Activated T-helper 9 cell treated with anti-CD3 and anti-CD28 coated beads, Interleukin-2, amount 50 U/mL, for 16 hours (primary cell): ENCODE measurements at places on chromosomes 11 and 22.

DNA sequence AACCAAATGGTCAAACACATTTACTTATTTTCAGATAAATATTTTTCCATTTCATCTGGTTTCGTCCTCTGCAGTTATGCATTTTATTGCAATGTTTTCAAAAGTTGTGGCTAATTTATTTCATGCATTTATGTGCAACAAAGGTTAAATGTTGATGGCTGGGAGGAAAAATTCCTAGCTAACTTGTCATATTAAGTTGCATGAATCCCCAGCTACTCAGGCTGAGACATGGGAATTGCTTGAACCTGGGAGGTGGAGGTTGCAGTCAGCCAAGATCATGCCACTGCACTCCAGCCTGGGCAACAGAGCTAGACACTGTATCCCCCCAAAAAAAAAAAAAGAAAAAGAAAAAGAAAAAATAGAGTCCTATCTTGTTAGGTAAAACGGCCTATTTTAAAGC, 1862.4 kb upstream of the RAG2 start:
- DNase-seq, result no peak

GRCh38 chr11:130403967-130404366, 24.4 kb downstream of the ADAMTS8 start:
- no peak for DNase-seq

DNA sequence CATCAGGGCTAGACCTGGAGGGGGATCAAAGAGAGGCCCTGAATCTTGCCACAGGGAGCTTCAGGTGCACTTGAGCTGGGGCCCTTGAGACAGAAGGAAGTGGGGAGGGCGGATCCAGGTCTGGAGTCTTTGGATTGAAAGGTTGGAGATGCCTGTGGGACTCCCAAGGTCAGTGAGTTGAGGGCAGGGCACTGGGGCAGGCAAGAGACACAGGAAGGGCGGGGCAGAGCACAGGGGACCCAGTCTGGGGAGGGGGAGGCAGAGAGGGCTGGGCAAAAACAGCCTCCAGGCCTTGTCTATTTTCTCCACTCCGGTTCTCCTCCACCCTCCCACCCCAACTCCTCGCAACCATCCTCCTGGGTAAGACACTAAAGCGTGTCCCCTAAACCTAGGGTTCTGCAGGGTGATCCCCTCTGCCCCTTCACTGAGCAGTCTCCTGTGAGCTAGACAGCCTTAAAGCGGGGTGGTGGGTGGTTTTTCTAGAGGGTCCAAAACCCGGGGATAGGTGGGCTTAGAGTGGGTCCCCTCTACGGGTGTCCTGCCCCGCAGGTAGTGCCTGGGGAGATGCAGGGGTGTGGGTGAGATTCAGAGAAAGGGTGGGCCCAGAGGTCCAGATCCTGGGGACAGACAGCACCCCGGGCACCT, 38.6 kb upstream of the CELSR1 start:
- no peak for DNase-seq

GRCh38 chr11:123286255-123286654, 91.2 kb upstream of the CLMP start:
- DNase-seq, result no peak

- no peak for DNase-seq
Measured at GRCh38 chr11:31417816-31418215, 48.2 kb downstream of the DNAJC24 start.

GRCh38 chr11:110169738-110170137, 76.5 kb downstream of the ZC3H12C start:
- no peak for DNase-seq

- no peak for DNase-seq
Measured at GRCh38 chr11:70854901-70855556, 397.3 kb downstream of the SHANK2 start.

DNA sequence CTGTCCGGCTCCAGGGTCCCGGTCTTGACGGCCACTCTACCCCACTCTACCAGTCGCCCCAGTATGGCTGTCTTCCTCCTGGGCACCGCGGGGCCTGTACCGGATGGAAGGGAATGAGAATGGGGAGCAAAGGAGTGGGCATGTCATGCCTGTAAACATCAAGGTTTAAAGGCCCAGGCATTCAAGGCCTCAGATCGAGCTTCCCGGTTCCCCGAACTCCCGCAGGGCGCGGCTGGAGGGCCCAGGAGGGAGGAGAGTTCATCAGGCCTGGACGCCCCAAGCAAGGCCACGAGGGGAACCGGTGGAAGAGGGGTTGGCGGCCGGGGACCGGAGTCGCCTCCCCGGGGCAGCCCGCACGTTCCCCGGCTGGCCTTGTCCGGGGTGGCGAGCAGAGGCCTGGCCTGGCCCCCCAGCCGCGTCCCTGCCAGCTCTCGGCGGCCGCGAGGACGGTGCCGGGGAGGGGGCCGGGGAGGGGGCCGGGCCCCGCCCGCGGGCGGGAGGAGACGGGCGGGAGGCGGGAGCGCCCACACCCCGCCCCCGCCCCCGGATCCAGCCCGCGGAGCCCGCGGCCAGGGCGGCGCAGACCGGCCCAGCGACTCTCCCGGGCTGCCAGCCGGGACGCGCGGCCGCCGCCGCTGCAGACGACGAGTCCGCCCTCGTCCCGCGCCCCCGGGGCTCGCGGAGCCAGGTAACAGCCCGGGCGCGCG, at the start of gene CDC42EP1:
Gene CDC42EP1 (plus strand): TSS at position 580 of the 707 bp plus-strand sequence. CDS start 5,870 bp downstream, outside the sequence.
- DNase-seq, result no peak

DNA sequence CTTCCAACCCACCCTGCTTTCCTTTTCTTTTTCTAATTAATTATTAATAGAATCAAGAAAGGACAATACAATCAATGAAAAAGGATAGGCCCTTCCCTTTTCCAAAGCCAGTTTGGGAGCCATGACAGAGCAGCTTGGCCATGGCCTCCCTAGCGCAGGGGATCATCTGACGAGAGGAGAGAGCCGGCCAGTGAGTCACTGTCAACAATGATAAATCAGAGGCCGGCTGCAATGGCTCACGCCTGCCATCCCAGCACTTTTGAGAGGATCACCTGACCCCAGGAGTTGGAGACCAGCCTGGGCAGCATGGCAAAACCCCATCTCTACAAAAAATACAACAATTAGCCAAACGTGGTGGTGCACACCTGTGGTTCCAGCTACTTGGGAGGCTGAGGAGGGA, 27.5 kb upstream of the KRTAP5-7 start:
- no peak for DNase-seq

- DNase-seq, result no peak
Measured at GRCh38 chr22:43017525-43018460, 2.8 kb upstream of the PACSIN2 start.

DNA sequence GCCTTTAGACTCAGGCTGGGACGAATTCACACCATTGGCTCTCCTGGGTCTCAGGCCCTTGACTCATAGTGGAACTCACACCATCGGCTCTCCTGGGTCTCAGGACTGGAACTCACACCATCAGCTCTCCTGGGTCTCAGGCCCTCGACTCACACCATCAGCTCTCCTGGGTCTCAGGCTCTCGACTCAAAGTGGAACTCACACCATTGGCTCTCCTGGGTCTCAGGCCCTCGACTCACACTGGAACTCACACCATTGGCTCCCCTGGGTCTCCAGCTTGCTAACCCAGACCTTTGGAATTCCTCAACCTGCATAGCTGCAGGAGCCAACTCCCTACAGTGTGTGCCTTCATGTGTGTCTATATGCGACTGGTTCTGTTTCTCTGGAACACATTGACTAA, 56.7 kb downstream of the SHISAL1 start:
- no peak for DNase-seq

- no peak for DNase-seq
Measured at GRCh38 chr22:39410264-39410663, 10.7 kb downstream of the TAB1 start.

DNA sequence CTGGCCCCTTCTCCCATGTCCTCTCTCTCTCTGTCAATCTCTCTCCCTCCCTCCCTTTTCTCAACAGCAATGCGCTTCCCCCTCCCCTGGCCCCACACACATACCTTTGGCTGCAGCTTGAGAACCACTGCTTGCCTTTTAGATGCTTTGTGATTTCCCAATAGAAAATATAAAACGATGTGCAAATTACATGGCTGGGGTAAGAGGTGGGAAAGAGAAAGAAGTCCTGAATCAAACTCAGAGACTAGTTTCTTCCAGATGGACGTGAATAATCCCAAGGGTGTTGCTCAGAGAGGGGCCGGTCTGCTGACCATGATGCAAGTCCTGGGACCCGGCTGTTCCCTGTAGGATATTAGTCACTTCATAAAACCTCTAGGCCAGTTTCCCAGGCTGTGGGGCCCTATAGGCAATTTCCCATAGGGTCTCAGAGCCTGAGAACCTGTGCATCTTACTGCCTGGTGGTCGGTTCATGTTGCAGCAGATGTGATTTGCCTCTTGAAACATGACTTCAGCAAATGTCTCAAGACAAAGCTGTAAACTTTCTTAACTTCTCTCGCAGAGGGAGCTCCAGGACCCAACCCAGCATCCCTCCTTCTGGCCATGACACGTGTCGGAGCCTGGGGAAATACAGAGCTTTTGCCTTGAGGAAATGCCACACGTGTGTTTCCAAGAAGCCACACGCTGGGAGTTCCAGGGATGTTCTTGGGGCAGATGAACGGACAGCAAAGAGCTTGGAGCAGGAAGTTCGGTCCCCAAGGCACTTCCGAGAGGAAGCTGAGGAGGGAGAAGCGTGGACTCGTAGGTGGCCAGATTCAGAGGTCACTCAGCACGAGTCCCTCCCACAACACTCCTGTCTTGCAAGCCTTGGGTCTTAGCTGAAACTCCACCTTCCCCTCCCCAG, 34.5 kb upstream of the ETS1 start:
- no peak for DNase-seq

GRCh38 chr11:117458275-117459122, 130.8 kb downstream of the CEP164 start:
- no peak for DNase-seq
